Ureter (tissue), 1 donor: ENCODE measurements at places on chromosomes 16 and 17. TPM values are rescaled to one million over a fixed set of nuclear protein-coding genes. Genes with fewer than 3 reads are reported as not detected.

GRCh38 chr17:2027528-2028233 is 2.3 kb upstream of the DPH1 start:
- no peak for DNase-seq

- peak; percentile 74 for DNase-seq
Observed at GRCh38 chr17:42107597-42108576, 4.6 kb downstream of the DHX58 start.

The CIBAR2 gene
- not detected for total RNA-seq

DNA sequence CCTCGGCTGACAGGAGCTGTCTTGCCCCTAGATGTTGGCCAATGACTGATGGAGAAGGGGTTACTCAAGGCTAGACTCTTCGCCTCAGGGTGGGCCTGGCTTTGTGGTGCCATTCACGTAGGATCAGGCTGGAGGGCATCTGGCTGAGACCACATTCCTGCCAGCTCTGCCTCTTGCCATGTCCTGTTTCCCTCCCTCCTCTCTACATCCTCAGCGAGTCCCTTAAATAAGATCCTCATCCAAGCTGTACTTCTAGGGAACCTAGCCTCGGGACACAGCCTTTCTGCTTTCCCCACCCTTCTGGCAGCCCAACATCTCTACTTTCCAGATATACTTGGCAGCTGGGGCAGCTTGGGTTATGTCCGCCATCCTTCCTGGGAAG is 27.9 kb upstream of the EFCAB13 start:
- DNase-seq: no peak

DNA sequence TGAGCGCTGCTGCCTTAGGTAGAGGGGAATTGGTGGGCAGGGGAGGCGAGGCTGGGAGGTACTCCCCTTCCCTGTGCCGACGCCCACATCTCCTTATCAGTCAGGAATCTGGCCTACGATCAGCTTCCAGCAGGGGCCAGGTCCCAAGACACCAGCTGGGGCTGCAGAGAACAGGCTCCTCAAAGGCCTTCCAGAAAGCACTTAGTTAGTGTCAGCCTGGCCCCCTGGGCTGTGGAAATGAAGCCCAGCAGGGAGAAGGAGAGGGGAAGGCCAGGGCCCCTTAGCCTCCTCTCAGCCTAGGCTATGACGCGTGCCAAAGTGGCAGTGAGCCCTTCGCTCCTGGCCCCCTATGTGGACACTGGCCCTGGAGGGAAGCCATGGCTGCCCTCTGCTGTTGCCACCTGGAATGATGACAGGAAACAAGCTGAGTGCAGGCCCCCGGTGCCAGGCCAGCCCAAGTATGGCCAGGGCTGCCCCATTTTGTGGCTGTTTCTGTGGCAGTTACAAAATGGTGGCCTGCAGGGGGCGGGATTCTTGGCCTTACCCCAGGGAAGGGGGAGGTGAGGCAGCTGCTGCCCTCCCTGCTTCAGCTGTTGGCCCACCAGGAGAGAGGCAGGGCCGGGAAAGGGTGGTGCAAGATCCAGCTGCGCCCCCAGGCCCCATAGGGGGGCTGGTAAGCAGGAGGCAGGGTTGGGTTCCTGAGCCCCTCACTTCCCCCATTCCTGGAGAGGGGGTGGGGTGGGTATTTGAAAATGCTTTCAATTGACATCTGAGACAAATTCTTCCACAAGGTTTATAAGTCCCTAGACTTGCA is 11.3 kb downstream of the TBX4 start:
- DNase-seq: no peak

- DNase-seq: no peak
Observed at GRCh38 chr17:81672954-81673353, 6.4 kb downstream of the CCDC137 start.

- no peak for DNase-seq
Observed at GRCh38 chr16:52751035-52751434, 204.1 kb upstream of the TOX3 start.

The KRT13 gene
- 2,358 TPM for total RNA-seq

The IRF8 gene
- 9.5 TPM for total RNA-seq

- no peak for DNase-seq
Observed at GRCh38 chr16:31568577-31569359, 41.1 kb downstream of the AHSP start.

The GLTPD2 gene
- not detected for total RNA-seq

DNA sequence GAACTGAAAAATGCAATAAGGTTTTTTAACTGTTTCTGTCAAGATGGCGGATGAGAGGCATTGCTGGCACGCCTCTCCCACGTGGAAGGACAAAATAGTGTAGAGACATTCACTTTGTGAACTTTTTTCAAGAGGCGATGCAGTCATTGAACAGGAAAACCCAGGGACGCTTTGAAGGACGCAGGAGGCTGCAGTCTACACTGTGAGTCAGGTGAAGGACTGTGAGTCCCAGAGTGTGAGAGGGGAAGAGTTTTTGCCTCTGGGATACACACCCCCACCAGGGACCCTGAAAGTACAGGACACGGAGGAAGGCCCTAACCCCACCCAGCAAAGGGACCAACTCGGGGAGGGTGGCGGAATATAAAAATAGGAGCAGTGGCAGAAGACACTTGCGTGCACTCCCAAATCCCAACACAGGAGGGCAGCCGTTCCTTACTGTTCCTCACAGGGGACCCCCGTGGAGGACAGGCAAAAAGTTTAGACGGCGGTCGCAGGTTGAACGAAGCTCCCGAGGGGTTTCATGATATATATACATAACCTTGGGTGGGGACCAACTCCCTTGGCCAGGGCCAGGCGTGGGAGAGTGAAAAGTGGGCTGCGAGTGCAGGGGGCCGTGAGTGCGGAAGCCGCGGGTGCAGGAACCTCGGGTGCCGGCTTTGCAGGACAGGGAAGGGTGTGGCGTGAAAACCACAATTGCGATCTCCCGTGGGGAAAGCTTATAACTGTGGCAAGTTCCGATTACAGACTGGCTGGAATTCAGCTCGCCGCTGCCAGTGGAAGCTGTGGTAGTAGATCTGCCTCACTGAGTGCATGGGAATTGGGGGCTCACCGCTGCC is 82.0 kb upstream of the ALOX12 start:
- peak; percentile 68 for DNase-seq

The WNT9B gene
- 1.1 TPM for total RNA-seq

The BAIAP2 gene
- total RNA-seq: 48.7 TPM

The NLRP1 gene
- total RNA-seq: 34.2 TPM

DNA sequence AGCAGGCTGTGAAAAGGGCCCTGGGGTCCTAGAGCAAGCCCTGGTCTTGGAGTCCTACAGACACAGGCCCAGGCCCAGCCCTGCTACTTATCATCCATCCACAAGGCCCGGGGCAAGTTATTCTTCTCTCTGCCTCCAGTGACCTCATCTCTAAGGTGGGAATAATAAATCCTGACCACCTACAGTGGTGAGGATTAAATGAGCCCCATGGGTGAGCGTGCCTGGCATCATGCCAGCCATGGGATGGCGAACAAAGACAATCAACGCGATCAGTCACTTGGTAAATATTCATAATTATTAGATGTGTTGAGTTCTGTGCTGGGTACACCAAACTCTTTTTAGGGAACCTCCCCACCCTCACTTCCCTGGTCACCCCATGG is 5.5 kb downstream of the KRT15 start:
- no peak for DNase-seq

The IRX5 gene
- total RNA-seq: 0.42 TPM

The RAB40B gene
- 18.9 TPM for total RNA-seq

The STAT5A gene
- total RNA-seq: 37.4 TPM

GRCh38 chr16:88857728-88858339 is 907 bp downstream of the TRAPPC2L start:
- DNase-seq: peak; percentile 81

DNA sequence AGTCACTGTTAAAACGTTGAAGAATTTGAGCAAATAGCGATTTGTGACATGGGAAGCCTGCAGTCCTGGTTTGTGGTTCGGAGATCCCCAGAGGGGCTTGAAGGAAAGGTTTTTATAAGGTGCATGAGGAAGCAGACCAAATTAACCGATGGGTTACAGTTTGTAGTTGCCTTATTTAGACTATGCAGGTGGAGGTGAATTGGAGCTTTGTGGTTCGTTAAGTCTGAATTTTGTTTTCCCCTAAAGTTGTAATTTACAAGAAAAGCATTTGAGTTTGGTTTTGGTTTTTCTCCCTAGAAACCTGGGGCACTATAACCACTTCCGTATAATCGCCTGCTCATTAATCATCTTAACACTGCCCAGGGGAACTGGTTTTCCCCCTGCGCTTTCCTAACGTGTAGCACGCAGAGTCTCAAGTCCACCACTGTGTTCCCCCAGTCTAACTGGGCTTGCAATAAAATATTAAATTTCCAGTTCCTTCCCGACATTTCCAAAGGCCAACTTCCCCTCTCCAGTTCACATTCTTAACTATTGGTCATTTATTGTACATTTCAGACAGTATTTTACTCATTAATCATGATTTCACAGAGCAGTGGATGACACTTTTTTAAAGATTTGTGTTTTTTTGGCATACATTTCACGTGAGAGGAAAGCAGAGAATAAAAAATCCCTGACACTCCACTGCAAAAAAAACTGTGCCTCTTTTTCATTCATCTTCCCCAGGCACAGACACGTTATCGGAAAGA is 932 bp downstream of the ZNF267 start:
- no peak for DNase-seq

GRCh38 chr16:22190081-22190775 is 15.8 kb upstream of the EEF2K start:
- peak; percentile 87 for DNase-seq

The PRSS21 gene
- 1.3 TPM for total RNA-seq

- DNase-seq: no peak
Observed at GRCh38 chr17:83086199-83086880, 6.9 kb downstream of the METRNL start.

The FZD2 gene
- total RNA-seq: 3.9 TPM

- peak; percentile 80 for DNase-seq
Observed at GRCh38 chr17:39200070-39200879, at the start of gene RPL19. Gene RPL19, plus strand, starts transcription at chr17:39200283. Its CDS starts 62 bp downstream, at chr17:39200345.

DNA sequence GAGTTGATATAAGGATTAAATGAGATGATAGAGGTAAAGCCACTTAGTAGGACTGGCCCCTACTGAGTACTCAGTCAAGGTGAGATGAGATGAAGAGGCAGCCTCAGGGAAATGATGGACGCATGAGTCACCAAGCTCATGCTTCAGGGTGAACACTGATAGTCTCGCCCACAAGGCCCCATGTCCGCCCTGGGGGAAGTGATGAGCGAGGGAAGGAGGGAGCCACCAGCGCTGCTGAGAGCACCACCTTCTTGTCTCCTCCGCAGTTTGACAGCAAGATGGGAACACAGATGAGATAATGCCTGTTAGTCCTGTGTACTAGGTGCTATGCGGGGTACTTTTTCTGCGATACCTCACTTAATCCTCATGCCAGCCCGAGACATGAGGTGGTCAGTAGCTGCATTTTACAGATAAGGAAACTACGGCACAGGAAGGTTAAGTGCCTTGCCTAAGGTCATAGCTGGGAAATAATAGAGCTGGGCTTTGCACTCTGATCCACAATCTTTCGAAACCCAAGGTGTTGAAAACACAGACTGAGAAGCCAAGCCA is 383.0 kb downstream of the CPPED1 start:
- DNase-seq: no peak
